ENCODE measurements at places on chromosomes 16 and 17. TPM values are rescaled to one million over a fixed set of nuclear protein-coding genes. Genes with fewer than 3 reads are reported as not detected.

The KRT16 gene
- total RNA-seq, result 1.6 TPM

The SPATA33 gene
- 18.3 TPM for total RNA-seq

DNA sequence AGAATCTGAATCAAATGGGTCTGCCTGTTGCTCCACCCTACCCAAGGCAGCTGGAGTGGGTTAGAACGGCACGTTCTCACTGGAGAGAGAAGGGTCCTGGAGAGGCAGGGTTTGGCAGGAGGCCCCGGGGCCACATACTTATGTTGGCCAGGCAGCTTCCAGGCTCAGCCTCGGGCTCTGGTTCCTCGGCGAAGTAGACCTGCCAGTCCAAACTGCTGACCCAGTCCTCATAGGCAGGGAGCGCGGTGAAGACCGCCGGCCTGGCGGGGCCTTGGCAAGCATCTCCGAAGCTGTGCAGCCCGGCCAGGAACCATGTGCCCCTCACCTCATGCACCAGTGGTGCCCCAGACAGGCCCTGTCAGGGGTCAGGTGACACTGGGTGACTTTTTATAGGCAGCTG lies 4.8 kb downstream of the PRSS53 start:
- DNase-seq, result no peak

- no peak for DNase-seq
Measured at GRCh38 chr17:10757067-10757466, 27.2 kb upstream of the TMEM220 start.

- no peak for DNase-seq
Measured at GRCh38 chr17:62652251-62653001, 25.0 kb downstream of the MRC2 start.

The PLEKHH3 gene
- total RNA-seq, result 32.2 TPM

DNA sequence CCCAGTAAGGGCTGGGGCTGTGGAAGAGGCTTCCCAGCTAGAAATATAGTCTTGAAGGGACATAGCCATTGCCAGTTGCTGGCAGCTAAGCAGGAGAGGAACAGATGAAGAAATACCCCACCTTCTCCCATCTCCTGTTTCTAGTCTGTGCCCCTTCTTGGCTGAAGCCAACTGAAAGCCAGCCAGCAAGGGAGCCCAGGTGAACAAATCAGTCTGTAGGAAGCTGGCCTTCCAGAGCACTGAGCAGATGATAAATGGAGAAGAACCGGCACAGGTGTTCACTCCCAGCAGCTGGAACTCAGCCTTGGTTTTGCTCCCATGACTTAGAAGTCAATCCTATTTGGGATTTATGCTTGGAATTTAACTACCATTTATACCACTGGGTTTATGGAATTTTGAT lies 69.2 kb upstream of the DHX40 start:
- no peak for DNase-seq

The TPSG1 gene
- total RNA-seq, result 4.6 TPM

The RGS11 gene
- 10.2 TPM for total RNA-seq

DNA sequence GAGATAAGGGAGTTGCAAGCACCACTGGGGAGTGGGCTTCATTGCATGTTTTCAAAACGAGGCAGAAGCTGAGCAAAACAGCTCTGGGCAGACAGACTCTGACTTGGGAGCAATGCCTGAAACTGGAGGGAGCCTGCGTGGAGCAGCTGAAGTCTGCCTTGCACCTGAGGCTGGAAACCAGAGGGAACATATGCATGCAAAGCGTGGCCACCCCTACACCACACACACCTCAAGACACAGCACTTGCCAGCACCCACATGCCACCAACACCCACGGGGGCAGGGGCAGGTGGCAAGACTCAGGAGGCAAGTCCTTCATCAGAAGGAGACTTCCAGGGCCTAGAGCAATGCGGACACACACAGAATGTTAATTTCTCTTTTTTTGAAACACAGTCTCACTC lies 45.8 kb downstream of the COTL1 start:
- no peak for DNase-seq

DNA sequence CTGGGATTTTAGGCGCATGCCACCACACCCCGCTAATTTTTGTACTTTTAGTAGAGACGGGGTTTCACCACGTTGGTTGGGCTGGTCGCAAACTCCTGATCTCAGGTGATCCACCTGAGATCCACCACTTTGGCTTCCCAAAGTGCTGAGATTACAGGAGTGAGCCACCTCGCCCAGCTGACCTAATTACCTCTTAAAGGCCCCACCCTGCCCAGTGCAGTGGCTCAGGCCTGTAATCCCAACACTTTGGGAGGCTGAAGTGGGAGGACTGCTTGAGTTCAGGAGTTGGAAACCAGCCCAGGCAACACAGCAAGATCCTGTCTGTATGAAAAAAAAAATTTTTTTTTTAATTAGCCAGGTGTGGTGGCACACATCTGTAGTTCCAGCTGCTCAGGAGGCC lies 2.9 kb upstream of the COASY start:
- DNase-seq, result no peak

DNA sequence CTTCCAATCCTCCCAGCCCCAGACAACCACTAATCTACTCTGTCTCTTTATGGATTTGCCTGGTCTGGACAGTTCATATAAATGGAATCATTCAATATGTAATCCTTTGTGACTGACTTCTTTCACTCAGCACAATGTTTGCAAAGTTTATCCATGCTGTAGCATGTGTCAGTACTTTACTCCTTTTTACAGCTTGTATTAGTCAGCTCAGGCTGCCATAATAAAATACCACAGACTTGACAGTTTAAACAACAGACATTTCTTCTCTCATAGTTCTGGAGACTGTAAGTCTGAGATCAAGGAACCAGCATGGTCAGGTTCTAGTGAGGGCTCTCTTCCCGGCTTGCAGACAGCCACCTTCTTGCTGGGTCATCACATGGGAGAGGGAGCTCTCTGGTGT lies 41.3 kb downstream of the GPRC5B start:
- DNase-seq, result no peak

- DNase-seq, result no peak
Measured at GRCh38 chr16:13959626-13960025, 39.7 kb downstream of the ERCC4 start.

- DNase-seq, result no peak
Measured at GRCh38 chr16:62620275-62620674, 584.0 kb upstream of the CDH8 start.

GRCh38 chr17:37092701-37093100 lies 143.9 kb downstream of the AATF start:
- no peak for DNase-seq

The PLEKHG4 gene
- total RNA-seq, result 6.7 TPM

DNA sequence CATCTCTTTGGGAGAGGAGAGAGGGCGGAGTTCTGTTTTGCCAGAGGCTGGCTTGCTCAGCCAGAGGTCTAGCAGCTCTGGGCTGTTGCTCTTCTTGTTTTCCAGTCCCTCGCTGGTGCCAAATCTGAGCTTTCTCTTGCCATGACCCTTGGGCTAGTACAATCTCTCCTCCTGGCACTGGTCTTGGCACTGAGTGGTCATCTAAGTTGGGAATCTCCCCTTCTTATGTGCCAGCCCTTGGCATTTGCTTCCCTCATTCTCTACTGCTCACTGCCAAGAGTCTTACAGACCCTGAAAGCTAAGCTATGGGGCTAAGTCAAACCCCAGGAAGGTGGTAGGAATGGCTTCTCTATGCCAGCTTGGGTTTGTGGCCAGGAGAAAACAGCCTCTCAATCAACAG lies 148.6 kb downstream of the SHISA6 start:
- DNase-seq, result no peak

DNA sequence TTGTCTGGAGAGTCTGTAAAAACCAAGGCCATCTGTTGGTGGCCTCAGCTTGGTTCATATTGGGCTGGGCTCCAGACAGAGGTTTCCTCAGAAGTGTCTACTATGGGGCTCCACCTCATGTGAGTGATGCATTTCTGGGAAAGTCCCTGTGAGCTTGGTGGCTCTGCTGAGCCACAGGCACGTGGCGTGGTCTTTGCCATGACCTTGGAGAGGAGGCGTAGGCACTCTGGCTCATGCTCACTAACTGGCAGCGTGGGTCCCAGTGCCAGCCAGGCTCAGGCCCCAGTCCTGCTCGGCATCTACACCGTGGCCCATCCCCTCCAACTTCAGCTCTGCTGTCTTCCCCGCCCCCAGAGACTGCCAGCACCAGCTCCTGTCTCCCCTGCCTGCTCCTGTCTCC lies 10.7 kb upstream of the SMTNL2 start:
- no peak for DNase-seq

GRCh38 chr17:65690626-65691310 lies 129.3 kb upstream of the AXIN2 start:
- no peak for DNase-seq

The KRT33A gene
- total RNA-seq, result not detected

The MT1F gene
- total RNA-seq, result 2.1 TPM

DNA sequence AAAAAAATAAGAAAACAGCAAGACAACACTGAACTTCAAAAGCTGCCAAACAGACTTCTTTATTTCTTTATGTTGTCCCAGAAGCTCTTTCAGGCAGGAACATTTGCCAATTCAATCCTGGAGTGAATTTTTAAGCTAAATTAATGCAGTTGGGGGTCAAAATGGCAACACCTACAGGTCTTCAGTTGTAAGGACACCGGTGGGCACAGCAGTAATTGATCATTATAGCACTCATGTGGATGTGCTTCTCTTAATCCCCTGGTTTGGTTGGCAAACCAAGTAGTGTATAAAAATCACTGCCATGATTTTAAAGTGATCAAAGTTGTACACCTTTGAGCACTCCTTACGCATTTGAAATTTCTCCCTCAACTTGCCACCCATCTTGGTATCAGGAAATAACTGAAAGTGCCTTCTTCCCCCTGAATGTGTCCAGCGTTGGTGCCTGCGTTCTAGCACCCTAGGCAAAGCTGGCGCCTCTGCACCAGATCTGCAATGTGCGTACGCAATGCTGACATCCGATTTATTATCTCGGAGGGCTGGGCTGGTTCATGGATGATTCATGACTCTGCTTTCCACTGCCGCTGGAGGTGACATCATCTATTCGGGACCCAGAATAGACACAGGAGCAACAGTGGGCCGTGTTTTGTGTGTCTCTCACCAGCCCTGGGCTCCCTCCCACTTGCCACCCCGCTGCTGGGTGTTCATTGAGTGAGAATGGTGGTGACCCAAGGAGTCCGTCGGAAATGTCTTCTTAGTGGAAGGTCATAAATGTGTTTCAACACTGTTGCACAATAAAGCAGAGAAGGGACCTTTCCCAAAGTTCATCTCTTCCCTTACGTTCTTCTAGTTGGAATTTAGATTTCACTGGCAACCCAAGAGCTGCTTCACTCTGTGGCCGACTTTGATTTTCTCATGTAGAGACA lies 203.4 kb downstream of the CCDC182 start:
- DNase-seq, result no peak

The DHRS7C gene
- not detected for total RNA-seq

The TMEM100 gene
- 0.10 TPM for total RNA-seq

DNA sequence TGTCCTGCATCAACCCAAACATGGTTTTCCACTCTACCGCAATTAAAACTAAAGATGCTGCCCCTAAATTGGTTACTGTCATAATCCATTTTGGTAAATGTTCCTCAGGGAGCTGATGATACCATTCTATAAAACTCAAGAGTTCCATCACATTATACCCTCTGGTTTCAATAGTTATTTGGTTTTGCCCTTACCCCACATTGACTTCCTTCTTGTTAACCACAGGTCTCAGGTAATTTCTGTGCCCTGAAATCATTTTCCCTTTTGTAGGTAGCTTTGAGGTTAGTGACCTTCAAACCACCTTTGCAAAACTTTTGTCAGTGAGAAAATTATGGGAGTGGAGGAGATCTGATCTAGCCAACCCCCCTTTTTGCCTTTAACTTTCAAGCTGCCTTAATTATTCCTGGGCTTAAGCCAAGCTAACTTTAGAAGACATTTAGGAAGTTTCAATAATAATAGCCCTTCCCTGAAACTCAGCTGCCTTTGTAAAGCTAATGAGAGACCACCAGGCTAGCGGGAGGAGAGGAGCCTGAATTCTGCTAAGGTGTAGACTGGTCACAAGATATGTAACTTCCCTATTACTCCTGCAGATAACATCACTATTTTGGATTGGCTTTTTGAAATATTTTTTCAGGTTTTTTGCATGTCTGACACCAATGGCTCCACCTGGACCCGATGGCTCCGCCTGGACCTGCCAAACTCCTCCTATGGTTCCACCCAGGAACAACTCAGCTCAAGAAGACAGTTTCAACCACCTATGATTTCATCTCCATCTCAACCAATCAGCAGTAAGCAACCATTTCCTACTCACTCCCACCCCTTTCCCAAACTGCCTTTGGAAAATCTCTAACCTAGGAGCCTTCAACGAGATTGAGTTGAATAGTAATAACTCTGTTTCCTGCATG lies 224.9 kb downstream of the HS3ST3B1 start:
- DNase-seq, result no peak

- DNase-seq, result no peak
Measured at GRCh38 chr17:28267720-28268609, 51.0 kb upstream of the TMEM97 start.

DNA sequence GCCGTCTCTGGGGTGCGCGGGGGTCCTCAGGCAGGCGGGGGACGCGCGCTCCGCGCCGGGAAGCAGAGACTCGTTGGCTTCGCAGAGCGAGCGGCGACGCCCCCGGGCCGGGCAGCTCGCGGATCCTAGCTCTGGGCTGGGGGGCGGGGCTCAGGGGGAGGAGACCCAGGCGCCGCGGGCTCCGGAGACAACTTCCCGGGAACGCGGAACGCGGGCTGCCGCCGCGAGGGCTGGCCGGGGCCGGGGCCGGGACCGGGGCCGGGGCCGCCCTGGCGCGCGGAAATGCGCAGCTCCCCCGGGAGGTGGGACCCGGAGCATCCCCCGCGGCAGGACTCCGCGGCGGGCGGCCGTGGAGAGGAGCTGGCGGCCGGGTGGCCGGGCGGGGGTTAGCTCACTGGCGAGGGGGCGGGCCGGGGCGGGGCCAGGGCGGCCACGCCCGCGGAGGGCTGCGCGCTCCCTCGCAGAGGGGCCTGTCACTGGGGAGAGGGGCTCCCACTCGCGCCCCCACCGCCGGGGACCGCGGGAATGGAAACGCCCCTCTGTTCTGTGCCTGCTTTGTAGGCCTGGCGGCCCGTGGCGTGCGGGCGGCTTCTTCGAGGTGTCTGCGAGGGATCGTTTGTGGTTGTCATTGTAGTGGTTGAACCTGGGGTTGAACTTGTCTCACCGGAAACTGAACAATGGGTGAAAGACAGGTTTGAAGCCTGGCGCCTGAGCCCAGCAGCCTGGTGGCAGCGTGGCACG lies at the start of gene GAS7:
GAS7 (minus strand) TSS at position 98 of the 741 bp plus-strand sequence.
- DNase-seq, result no peak

- no peak for DNase-seq
Measured at GRCh38 chr16:10169904-10170410, 12.3 kb downstream of the GRIN2A start.

GRCh38 chr17:82838386-82839063 lies 1.3 kb downstream of the ZNF750 start:
- no peak for DNase-seq

DNA sequence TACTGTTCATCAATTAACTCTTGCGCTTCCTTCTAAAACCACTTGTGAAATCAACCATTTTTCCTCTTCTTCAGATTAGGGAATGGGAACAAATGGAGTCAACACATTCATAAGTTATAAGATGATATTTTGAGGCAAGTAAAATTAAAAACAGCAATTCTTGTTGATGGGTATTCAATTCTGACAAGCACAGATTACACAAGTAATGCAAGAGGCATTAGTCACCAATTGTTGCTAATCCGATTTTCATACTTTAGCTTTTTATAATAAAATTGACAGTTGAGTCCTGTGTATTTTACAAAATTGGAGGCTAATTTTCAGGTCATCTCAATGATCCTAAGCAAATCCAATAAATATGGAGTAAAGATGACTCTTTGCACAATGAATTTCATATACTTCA lies 918.4 kb upstream of the SOX9 start:
- DNase-seq, result no peak

- DNase-seq, result no peak
Measured at GRCh38 chr16:57178793-57179212, 7.0 kb downstream of the PSME3IP1 start.
